Pancreas (tissue), 10 donors: ENCODE measurements at places on chromosomes 4 and X. TPM values are rescaled to one million over a fixed set of nuclear protein-coding genes. Genes with fewer than 3 reads are reported as not detected.

Gene SPANXA1
- not detected for polyA plus RNA-seq

Gene CCSER1
- polyA plus RNA-seq: 0.99 TPM

Gene SPANXA2
- polyA plus RNA-seq: not detected

Gene GALNT7
- polyA plus RNA-seq: 11.6 TPM

DNA sequence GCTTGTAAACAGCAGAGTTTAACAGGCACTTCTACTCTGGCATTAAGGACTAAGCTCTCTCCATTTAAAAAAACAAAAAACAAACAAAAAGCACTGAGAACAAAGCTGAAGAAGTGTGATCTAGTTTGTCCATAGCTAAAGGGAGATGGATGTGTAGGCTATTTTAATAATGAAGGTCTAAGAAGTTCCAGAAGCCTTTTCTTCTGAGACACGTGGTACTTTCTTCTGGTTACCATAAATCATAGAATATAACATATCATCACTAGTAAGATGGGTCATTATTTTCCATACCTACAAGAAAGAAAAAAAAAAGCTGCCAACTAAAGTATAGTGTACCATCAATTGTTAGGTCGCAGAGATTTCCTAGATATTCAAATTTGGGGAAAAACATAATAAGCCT is 722 bp upstream of the NBDY start:
- H3K4me3 ChIP-seq: no peak overlapping the region
- DNase-seq: no peak
- H3K36me3 ChIP-seq: no peaks in the 10 kb centered on the region
- H3K27ac ChIP-seq: no peak overlapping the region
- H3K4me1 ChIP-seq: no peaks in the 10 kb centered on the region
- H3K27me3 ChIP-seq: peaks cover 17% of the 10 kb centered on the region

DNA sequence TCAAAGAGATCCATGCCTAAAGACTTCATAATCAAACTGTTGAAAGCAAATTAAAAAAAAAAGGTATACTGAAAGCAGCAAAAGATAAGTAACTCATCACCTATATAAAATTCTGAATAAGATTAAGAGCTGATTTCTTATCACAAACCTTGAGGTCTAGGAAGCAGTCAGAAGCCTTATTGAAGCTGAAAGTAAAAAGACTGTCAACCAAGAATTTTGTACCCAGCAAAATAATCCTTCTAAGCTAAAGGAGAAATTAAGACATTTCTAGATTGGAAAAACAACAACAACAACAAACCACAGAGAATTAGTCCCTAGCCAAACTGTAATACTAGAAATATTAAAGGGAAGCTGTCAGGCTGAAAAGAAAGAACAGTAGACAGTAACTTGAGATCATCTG is 622.9 kb downstream of the PCDH7 start:
- no peak overlapping the region for H3K27ac ChIP-seq
- H3K4me3 ChIP-seq: no peak overlapping the region
- H3K4me1 ChIP-seq: no peaks in the 10 kb centered on the region

DNA sequence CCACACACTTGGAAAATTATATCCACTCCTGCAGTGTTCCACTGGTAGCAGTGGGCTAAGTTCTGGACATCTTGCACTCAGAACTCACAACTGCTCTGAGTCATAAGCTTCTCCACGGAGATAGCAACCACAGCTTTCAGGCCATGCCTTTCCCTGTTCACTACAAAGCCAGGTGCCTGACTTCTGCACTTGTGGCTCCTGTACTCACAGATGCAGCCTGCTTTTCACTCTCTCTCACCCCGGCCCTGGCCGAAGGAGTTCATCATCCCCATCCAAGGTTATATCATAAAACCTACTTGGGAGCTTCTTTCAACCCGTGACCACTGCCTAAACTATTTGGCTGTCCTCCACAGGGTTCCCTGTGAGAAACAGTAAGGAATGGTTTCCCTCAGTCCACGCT is 999.4 kb downstream of the GLUD2 start:
- no peak for DNase-seq
- H3K36me3 ChIP-seq: no peaks in the 10 kb centered on the region
- no peak overlapping the region for H3K27ac ChIP-seq
- no peaks in the 10 kb centered on the region for H3K4me1 ChIP-seq
- no peaks in the 10 kb centered on the region for H3K27me3 ChIP-seq

- H3K36me3 ChIP-seq: no peaks in the 10 kb centered on the region
- no peak for DNase-seq
- H3K4me3 ChIP-seq: no peak overlapping the region
- no peaks in the 10 kb centered on the region for H3K4me1 ChIP-seq
These were observed 214.3 kb downstream of the LDB2 start for GRCh38 chr4:16684097-16684496.

DNA sequence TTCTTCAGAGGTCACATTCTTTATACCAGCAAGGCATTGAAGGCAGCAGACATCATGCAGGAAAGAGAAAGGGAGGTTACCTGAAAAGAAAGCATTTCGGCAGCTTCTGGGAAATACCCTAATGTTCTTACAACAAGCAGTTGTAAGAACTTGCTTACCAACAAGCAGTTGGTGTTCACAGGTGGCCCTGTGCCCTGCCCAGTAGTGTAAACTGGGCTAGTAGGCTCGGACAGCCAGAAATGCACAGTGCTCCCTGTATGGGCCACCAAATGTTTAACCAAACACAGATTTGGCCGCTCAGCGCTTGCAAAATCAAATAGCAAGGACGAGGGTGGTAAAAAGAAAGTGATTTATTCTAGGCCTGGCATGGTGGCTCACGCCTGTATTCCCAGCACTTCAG is 20.4 kb upstream of the RHOXF1 start:
- H3K4me1 ChIP-seq: no peaks in the 10 kb centered on the region
- H3K36me3 ChIP-seq: no peaks in the 10 kb centered on the region
- H3K27me3 ChIP-seq: no peaks in the 10 kb centered on the region
- H3K27ac ChIP-seq: no peak overlapping the region
- H3K4me3 ChIP-seq: no peak overlapping the region
- DNase-seq: no peak
